ENCODE measurements at places on chromosomes 3 and 15.

DNA sequence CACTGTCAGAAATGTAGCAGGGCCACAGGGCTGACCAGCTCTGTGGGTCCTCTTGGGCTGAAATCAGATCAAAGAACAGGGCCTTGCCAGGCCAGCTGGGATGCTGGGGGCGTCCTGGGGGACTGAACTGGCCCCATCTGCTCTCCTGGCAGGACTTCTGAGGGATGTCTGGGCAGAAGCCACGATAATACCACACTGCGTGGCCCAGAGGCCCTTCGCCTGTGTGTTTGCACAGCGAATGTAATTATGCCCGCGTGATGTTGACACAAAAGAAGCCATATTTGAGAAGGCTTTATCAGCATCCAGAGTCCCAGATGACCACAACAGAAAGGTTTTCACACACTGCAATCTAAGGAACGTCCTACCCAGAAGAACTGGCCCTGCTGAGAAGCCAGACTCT lies 174.0 kb downstream of the RAB11A start:
- no peak for DNase-seq

DNA sequence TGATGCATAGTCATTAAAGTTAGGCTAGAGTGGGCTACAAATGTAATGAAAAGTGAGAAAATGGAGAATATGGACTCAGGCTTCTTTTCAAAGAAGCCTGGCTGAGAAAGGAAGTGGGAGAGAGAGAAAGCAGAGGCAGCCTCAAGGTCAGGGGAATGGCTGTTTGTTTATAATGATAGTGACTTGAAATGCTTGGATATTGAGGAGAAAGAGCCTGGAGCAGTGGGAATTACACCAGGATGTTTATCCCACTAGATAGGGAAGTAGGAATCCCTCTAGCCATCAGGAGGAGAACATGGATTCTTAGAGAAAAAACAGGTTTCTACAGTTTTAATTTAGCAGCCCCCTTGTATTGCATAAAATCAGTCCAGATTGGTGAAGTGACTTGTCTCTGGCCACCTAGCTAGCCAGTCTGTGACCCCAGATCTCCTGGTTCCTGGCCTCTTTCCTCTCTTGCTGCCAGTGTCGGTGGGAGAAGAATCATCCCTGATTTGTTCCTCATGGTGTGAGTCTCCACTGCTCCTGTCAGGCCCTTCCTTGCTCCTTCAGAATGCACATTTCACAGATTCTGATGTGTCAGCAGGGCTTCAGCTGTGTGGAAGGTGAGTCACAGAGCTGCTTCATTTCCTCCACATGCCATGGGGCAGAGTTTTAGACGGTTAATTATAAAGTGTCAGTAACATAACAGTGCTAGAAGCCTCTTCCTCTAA lies 32.9 kb downstream of the SEMA6D start:
- DNase-seq = peak; percentile 17

GRCh38 chr15:100635406-100636071 lies 33.1 kb downstream of the ASB7 start:
- no peak for DNase-seq

DNA sequence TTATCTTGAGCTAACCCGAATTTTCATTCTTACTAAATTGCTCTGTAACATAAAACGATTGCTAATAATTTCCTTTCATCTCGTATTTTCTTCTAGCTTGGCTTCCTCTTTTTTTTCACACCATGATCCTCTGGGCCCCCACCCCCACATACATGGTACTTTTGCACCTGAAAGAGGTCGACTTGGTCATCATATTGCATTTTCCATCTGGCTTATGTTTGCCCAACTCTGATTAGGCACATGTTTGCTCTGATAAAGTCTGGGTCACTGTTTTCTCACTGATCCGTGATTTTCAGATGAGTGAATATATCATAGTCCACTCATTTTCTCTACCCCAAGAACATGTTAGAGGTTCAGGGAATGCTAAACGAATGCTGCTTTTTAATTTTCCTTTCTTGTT lies 49.5 kb downstream of the ARRDC4 start:
- no peak for DNase-seq

GRCh38 chr3:178406206-178406605 lies 130.0 kb upstream of the KCNMB2 start:
- DNase-seq = no peak

GRCh38 chr3:126927846-126928245 lies 55.1 kb upstream of the PLXNA1 start:
- no peak for DNase-seq

GRCh38 chr15:69573815-69574475 lies 121.3 kb downstream of the RPLP1 start:
- DNase-seq = no peak

Measured in keratinocyte (primary cell).